LoVo (cell line): ENCODE measurements at places on chromosomes 11 and 22.

GRCh38 chr11:66313321-66314185, 3.3 kb downstream of the CD248 start:
- no peak for DNase-seq

DNA sequence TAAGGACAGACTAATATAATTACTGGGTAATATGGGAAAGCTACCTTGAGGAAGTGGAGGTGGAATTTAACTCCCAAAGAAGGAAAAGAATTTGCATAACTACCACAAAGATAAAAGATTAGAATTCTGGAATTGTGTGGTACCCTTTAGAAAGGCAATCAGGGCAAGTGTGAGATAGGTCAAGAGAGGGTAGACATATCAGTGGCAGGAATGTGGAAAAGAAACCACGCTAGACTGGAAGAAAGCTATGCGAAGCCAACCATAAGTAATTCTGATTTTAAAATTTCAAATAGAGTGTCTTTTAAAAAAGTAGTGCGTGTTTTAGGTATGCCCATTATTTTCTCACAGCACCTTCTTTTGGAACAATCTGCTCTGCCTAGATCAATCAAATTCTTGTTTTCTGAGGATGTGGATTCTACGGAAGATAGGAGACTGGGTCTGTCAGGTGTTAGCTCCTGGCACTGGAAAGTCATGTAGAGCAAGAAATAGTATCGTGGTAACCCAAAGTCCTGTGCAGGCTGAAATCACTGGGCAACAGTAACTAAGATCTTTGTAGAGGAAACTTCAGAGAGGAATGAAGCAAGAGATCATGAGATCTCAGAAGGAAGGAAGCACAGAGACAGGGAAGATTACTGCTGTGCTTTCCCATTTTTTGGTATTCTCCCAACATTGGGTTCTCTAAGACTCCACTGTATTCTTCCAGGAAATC, 111.3 kb upstream of the MTMR2 start:
- DNase-seq = no peak

- no peak for DNase-seq
Observed at GRCh38 chr11:24324211-24324610, 172.6 kb upstream of the LUZP2 start.

- no peak for DNase-seq
Observed at GRCh38 chr11:20011307-20011951, 148.8 kb downstream of the DBX1 start.

- DNase-seq = no peak
Observed at GRCh38 chr11:70577948-70578347, 179.6 kb downstream of the CTTN start.

GRCh38 chr22:39985383-39986035, 9.2 kb upstream of the FAM83F start:
- no peak for DNase-seq

DNA sequence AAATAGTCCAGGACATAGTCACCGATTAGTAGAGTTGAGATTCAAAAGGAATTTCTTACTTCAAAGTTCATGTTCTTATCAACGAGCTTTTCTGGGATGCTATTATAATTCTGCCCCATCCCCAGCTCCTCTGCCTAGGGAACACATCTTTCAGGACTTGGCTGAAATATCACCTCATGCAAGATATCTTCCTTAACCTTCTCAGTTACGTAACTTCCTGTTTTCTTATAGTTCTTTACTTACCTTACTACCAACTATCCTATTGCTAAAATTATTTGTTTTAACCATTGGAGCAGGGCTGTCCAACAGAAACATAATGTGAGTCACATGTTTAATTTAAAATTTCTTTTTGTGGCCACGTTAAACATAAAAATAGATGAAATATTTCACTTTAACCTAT, 2.3 kb downstream of the NARS2 start:
- no peak for DNase-seq

DNA sequence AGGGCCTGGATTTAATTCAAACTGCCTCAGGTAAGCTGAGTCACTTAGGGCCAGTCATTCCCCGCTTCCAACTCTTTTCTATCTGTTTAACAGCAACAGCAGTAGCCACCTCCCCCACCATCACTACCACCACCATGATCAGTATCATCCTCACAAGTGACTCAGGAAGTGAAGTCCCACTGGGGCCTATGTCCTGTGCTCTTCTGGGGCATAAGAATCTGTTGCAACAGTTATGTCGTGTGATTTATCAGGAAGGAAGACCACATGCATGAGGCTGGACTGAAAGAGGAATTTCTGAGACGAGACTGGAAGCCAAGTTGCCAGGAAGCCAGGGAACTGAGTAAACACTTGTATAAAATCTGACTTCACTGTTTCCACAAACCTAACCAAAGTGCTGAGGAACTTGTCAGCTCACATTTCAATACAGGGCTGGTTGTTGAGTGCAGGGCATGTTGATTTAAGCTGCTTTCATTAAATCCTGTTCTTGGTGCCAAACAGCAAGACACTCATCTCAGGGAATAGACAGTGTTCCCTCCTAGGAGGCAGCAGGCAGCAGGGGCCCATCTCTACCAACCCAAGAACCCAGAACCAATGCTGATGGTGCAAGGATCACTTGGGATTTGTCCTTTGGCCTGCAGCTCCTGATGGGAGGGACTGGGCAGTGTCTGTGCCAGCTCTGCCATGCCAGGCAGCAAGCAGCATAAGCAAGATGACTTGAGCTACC, 226.7 kb upstream of the NARS2 start:
- no peak for DNase-seq

- DNase-seq = no peak
Observed at GRCh38 chr11:132208477-132209055, 838.2 kb downstream of the NTM start.

- DNase-seq = no peak
Observed at GRCh38 chr11:73989156-73989555, 6.5 kb upstream of the UCP2 start.

- DNase-seq = no peak
Observed at GRCh38 chr11:30505603-30506002, 80.5 kb downstream of the MPPED2 start.

DNA sequence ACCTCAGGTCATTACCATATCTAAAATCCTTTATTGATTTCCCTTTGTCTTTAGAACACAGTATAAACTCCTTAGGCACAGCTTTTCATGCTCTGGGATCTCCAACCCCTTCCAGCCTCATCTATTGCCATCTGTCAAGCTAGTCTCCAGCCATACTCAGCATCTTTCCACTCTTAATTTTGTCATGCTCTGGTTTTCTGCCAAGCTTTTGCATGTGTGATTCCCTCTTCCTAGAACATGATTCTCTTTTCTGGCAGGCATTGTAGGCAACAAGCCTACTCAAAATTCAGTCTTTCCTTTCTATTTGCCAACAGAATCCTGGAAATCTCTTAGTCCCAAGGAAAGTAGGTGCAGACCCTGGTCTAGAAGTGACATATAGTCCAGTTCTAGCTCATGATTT, 35.5 kb upstream of the SLC6A5 start:
- no peak for DNase-seq

DNA sequence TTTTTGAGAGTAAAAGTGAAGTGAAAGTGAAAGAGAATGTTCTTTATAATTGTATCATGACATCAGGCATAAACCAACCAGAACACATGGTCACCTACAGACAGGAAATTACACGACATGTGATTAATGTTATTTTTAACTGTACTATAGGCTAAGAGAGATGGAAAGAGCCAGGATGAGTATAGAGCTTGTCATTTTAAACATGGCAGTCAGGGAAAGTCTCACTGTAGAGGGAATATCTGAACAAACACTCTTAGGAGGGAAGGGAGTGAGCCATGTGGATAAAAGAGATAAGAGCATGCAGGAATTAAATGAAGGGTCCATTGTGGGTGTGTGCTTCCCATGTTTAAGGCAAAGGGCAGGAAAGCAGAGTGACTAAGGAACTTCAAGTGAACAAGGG, 599.1 kb upstream of the FAT3 start:
- DNase-seq = no peak

DNA sequence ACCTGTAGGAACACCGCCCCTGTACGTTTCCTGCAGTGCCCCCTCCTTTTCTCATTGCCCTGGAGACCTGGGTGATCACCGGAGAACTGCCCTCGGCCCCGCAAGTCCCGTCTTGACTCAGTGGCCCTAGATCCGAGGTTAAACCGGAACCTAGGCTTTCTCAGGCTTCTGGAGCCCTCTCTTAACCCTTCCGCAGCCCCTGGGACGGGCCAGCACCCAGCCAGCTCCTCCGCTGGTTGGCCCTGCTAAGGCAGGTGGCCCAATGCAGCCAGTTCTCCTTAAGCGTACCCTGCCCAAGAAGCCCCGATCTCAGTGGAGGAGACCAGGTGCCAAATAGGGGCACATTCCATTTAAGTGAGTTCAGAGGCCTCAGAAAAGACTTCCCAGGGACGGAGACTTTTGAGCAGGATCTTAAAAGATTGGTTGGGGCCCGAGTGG, 776 bp downstream of the NLRX1 start:
- peak; percentile 84 for DNase-seq

DNA sequence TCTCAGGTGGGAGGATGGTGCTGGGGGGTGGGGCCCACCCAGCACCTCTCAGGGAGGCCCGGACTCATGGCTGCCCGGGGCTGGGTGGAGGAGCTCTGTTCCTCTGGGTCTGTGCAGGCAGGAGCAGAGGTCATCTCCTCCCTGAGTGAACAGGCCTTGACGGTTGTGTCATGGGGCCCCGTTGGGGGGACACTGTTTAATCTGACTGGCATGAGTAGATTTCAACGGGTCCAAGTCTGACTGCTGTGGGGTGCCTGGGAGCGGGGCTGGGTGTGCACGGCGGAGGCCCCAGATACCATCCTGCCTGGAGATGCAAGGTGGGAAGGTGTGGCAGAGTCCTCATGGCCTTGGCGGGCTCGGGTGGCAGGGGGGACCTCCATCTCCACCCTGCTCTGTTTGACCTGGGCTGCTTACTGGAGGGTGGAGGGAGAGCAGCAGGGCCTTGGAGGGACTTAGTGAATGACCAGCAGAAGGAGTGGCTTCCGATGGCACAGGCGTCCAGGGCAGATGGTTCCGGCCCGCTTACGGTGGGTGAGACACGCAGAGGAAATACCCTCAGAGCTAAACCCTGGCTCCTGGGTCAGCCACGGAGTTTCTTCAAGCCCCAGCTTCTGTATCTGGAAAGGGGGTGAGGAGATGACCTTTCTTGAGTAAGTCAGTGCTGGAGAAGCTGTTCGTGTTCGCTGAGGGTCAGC, 48.7 kb downstream of the SMIM38 start:
- no peak for DNase-seq

DNA sequence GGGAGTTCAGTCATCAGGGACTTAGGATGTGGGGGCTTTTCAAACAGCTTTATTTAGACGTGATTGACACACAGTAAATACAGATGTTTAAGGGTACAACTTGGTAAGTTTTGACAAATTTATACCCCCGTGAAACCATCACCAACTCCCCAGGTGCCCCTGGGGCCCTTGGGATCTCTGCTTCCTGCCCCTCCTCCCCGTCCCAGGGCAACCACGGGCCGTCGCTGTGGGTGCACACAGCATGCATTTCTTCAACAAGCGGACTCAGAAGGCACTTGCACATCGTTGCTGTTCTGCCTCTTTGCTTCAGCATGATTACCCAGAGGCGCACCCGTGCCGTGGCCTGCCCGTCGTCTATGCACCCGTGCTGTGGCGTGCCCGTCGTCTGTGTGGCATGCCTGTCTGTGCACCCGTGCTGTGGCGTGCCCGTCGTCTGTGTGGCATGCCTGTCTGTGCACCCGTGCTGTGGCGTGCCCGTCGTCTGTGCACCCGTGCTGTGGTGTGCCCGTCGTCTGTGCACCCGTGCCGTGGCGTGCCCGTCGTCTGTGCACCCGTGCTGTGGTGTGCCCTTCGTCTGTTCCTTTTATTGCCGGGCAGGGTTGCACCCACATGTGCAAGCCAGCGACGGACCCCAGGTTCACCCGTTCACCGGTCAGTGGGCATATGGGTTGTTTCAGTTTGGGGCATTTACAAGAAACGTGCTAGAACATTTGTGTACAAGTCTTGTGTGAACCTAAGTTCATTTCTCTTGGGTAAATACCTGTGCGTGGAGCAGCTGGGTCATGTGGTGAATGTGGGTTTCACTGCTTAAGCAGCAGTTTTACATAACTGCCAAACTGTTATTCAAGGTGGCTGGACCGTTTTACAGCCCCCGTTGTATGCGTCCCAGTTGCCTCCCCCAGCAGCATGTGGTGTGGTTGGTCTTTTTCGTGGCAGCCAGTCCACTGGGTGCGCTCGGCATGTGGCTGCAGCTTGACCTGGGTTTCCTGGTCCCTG, 8.3 kb downstream of the CD81 start:
- DNase-seq = no peak

DNA sequence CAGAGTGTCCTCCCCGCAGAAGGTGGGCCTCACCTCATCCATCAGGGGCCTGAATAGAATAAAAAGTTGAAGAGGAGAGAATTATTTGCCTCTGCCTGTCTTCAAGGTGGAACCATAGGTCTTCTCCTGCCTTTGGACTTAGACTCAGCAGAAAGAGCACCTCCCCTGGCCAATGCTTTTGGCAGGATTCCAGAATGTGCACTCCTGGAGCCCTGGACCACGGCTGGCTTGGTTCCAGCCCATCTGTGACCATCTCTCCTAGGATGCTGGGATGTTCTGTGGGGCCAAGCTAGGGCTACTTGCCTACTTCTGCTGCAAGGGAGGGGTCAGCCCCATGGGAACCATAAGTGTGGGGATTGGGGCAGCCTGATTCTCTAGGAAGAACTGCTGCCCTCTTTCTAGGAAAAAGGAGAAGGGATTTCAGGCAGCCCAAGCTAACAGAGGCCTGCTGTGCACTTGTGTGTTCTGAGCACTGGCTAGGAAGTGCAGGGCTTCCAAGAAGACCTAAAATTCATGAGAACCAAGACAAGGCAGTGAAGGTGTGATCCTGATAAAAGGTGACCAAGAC, 32.2 kb upstream of the SHANK2 start:
- DNase-seq = no peak

DNA sequence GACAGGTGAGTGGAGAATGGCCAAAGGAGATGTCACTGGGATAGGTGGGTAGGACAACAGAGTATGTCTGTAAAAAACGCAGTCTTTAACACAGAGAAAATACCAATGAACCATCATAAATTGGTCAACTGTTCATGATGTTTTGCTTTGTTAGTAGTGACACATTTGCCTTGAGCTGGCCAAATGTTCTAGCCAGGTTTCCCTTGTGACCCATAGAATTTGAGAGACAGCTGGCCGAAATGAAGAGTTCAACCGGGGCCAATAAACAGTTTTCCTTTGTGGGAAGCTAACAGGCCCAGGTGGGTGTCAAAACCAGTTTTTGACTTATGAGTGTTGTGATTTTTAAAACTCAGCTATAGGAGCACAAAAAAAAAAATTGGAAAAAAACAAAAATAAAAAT, 116.6 kb upstream of the BID start:
- no peak for DNase-seq

- DNase-seq = no peak
Observed at GRCh38 chr11:68048681-68049508, 10.1 kb downstream of the TCIRG1 start.

DNA sequence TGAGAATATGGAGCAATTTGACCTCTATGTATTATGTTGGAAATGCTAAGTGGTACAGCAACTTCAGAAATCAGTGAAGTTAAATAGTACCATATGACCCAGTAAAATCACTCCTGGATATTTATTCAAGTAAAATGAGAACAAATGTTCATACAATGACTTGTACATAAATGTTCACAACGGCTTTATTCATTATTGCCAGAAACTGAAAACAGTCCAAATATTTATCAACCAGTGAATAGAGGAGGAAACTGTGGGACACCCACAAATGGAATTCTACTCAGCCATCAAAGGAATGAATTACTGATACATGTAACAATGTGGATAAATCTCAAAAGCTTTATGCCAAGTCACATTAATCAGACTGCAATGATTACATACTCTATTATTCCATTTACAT, 416.3 kb downstream of the AASDHPPT start:
- DNase-seq = no peak

- DNase-seq = no peak
Observed at GRCh38 chr11:68508425-68508824, 47.9 kb downstream of the PPP6R3 start.
